ENCODE measurements at places on chromosomes 2 and 18.

GRCh38 chr2:41970988-41971660 lies 76.7 kb upstream of the PKDCC start:
- DNase-seq: no peak

DNA sequence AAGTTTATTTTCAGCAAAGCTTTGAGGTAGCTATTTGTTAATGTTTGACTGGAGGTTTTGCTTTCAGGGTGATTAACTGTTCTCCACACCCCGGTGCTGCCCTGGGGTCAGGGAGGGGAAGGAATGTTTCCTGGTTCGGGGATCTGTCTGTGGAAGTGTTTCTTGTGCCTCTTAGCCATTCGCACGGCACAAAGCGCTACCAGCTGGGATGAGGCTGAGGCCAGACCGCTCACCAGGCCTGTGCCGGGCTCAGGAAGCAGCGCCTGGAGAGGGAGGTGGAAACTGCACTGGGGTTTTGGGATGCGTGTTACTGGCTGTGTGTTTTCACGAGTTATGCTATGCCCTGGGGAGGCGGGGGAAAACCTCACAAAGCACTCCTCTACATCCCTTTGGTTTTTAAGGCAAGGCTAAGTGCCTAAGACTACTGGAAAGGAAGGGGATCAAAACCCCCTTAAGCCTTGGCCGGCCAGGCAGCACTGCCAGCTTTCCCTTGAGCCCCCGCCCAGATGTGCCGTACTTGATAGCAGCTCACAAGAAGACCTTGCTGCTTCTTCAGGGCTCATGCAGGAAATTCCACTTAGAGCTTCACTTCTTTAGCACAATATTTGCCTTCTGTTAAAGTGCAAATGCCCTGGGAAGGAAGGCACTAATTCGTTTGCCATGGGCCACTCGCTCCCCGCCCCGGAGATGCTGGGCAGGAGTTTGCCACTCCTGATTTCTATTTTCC lies 65.7 kb upstream of the CNGA3 start:
- DNase-seq: no peak

GRCh38 chr2:100417711-100418124 lies 250 bp upstream of the CHST10 start:
- DNase-seq: no peak

GRCh38 chr2:159090514-159091201 lies 122.2 kb downstream of the TANC1 start:
- no peak for DNase-seq

DNA sequence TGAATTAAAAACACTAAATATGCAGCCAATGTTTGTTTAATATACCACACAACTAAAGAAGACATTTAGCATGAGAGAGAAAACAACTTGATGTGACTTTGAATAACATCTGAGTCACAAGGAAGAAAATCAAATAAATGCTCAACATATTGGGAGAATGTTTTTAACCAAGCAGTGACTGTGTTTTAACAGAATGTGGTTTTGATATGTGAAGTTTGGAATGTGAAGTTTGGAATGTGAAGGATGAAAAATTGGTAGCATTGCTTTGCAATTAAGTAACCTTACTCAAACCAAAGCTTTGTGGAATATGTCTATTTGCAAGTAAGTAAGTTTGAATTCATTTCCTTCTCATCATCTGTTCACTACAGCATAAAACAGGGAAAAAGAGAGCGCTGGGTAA lies 128.2 kb upstream of the DNAJC10 start:
- no peak for DNase-seq

GRCh38 chr18:3513481-3513880 lies 63.5 kb downstream of the TGIF1 start:
- DNase-seq: no peak

GRCh38 chr18:14970027-14970426 lies 222.1 kb downstream of the ANKRD30B start:
- DNase-seq: no peak

- DNase-seq: no peak
These were observed 144.3 kb upstream of the DAPL1 start for GRCh38 chr2:158650646-158651357.

GRCh38 chr18:13628211-13628610 lies 98.1 kb downstream of the FAM210A start:
- no peak for DNase-seq

- DNase-seq: no peak
These were observed 30.9 kb downstream of the CD28 start for GRCh38 chr2:203737360-203737759.

DNA sequence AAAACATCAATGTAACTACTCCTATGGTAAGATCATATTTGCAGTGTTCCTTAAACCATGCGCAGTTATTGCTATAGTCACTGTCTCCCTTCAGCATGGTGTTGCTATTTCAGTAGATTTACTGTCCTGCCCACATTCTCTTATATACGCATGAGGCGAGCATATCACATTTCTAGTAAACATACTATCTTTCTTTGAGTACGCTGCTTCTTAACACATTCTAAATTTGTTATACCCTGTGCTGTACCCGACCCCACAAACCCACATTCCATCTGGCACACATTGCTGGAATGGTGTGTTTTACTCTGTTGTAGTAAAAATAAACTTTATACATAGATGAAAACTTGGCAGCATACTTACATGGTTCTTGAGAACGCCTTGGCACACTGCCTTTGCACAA lies 163.3 kb downstream of the QPCT start:
- no peak for DNase-seq

DNA sequence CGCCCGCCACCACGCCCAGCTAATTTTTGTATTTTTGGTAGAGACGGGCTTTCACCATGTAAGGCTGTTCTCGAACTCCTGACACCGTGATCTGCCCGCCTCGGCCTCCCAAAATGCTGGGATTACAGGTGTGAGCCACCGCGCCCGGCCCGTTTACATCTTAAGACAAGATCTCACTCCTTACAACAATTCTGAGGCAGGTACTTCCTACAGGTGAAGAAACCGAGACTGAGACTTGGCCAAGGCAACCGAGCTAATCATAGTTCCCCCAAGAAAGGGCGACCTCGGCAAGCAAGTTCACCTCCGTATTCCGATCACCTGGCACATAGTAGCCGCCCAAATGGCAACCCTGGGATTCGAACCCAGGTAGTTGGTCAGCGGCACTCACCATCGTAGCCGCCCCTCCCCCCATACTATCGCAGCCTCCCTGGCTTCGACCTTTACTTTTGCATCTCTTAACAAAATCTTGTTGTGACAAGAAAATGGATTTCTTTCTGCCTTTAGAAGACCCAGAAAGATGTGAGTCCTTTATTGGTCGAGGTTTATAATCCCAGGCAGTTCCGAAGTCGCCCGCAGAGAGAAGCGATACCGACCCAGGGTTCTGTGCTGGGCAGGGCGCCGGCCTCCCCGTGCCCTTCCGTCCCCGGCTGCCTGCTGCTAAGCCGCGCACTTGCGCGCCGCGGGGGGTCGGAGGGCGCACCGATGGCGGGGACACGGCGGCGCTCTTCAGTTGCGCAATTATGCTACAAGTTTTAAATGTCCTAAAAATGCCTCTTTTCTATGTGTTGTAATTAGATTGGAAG lies 1.1 kb upstream of the FZD5 start:
- DNase-seq: no peak

DNA sequence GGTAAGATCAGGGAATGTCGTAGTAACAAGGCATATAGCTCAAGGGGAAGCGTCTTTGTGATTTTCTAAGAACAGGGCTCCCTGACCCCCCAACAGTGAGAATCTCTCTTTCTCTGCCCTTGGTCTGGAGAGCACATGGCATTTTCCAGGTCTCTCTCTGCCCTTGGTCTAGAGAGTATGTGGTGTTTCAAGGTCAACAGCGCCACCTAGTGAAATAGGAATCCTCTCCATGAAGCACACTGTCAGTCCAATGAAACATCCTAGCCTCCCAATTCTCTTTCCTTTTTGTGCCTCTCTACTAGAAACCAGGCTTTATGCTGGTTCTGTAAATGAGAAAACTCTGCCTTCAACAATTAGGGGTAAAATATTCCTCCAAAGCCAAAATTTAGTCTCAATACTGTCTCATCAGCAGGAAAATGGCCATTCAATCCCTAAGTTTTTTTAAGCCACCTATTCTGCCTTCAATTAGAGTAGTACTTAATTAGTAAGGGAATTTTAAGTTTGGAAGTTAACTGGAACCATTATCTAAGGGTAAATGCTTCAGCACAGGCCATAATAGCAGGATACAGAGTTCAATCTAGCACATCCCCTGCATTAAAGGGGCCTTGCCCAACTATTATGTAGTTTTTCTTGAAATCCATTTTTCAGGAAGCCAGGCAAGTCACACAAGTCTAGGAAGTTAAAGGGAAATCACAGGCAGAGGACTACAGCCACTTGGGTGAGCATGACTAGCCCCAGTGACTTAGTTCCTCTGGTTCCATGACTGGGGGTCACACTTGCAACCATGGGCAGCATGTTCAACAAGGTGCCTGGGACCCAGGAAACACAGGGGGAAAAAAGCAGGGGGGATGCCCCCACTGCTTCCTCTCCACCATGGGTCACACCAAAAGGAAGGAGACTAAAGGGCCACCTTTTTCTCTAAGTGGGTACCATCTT lies 12.4 kb downstream of the DYM start:
- DNase-seq: no peak

- DNase-seq: no peak
These were observed 52.0 kb downstream of the FEZ2 start for GRCh38 chr2:36545871-36546416.

DNA sequence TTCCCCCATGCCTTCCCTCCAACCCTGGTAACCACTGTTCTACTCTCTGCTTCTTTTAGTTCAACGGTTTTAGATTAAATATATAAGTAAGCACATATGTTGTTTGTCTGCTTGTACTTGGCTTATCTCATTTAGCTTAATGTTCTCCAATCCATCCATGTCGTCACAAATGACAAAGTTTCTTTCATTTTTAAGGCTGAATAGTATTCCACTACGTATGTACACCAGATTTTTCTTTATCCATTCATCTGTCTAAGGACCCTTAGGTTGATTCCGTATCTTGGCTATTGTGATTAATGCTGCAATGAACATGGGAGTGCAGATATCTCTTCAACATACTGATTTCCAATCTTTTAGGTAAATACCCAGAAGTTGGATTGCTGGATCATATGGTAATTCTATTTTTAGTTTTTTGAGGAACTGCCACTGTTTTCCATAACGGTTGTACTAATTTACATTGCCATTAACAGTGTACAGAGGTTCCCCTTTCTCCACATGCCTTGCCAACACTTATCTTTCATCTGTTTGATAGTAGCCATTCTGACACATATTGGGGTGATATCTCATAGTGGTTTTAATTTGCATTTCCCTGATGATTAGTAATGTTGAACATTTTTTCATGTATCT lies 8.1 kb downstream of the ASB3 start:
- no peak for DNase-seq

DNA sequence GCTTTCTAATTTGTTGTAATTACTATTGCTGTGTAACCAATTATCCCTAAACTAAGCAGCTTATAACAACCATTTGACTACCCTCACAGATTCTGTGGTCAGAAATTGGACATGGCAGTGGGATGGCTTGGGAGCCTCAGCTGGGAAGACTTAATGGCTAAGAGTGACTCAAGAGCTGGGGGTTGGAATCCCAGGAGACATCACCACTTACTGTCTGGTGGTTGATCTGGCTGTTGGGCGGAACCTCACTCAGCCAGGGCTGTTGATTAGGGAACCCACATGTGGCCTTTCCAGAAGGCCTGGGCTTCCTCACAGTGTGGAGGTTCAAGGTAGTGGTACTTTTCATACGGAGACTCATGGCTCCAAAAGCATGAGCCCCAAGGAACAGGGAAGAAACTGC lies 49.8 kb downstream of the E2F6 start:
- DNase-seq: no peak

- no peak for DNase-seq
These were observed 229.5 kb upstream of the CCDC150 start for GRCh38 chr2:196410008-196410407.

- no peak for DNase-seq
These were observed 42.9 kb upstream of the PEX13 start for GRCh38 chr2:60974652-60975051.

- no peak for DNase-seq
These were observed 86.3 kb downstream of the NDUFA10 start for GRCh38 chr2:239938651-239939486.

DNA sequence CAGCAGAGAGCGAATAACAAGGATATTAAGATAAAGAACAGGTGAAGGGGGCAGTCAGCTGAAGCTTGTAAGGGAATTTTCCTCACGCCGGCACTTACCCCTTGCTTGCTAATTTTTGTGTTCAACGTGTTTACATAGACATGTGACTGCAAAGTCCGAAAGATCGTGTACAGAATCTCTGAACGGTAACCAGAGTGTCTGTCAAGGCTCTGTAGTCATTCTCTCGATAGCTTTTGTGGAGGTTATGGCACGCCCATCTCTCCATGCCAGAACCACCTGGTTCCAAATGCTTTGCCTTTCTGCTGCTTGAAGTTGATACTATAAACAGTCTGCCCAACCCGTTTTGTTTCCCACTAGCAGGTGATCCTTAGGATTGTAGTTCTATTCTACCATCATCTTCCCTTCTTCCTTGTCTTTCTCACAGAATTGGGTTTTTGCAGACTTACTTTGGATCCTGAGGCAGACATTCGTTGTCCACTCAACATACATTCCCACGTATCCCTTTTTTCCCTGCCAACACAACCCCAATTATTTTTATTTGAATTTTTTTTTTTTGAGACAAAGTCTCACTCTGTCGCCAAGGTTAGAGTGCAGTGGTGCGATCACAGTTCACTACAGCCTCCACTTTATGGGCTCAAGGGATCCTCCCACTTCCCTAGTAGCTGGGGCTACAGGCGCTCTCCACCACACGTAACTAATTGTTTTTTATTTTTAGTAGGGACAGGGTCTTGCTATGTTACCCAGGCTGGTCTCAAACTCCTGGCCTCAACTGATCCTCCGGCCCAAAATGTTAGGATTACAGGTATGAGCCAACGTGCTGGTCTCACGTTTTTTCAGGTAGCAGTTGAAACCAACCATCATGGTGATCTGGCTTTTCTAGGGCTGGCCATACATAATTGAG lies 1.3 kb upstream of the USP34 start:
- DNase-seq: no peak

- no peak for DNase-seq
These were observed 1948.4 kb upstream of the PIK3C3 start for GRCh38 chr18:40006634-40007033.

DNA sequence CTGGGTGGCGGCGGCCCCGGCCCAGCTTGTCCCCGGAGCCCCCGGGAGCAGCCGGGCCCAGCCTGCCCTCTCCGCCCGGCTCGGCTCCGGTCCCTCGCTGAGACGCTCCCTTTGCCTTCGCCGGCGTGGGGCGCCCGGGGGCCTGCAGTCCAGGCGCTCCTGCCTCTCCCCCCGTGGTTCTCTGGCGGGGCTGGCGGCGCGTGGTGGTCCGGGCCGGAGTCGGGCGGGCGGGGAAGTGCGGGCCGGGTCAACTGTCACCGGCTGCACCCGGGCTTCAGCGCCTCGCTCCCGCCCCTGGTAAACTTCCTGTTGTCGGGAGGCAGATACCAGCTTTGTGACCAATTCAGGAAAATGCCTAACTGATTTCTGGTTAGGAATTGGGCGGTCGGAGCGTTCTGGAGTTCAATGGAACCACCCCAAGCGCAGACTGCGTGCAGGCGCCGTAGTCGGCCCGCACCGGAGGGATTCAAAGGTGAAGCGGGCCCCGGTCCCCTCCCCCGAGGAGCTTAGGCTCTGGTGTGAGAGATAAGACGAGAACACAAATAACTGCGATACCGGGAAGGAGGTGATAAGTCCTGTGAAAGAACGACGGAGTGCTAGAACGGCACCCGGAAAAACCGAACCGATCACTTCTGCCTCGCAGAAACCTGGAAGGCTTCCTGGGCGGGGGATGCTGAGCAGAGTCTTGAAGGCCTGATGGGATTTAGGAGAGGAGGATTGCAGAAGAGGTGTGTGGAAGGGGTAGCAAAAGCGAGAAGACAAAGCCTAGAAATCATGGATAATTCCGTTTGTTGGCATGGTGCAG lies 891 bp downstream of the CAB39 start:
- peak; percentile 28 for DNase-seq

All from activated T-helper 1 cell treated with anti-CD3 and anti-CD28 coated beads, Interleukin-2, amount 50 U/mL, for 16 hours (primary cell).